Endodermal cell (in vitro differentiated cells): ENCODE measurements at places on chromosomes 5 and 9. TPM values are rescaled to one million over a fixed set of nuclear protein-coding genes. Genes with fewer than 3 reads are reported as not detected.
A peak's percentile ranks its signal among the peaks of the same experiment; 100 is the strongest.

GRCh38 chr9:109203761-109204360, 36.8 kb upstream of the FRRS1L start:
- peaks cover 4% of the 10 kb centered on the region for H3K4me1 ChIP-seq
- H3K27me3 ChIP-seq: no peaks in the 10 kb centered on the region
- H3K27ac ChIP-seq: no peak overlapping the region
- no peak for DNase-seq

GRCh38 chr9:88108779-88109178, 29.5 kb downstream of the SPATA31C2 start:
- H3K27me3 ChIP-seq: no peaks in the 10 kb centered on the region
- no peak overlapping the region for H3K27ac ChIP-seq
- H3K4me3 ChIP-seq: no peak overlapping the region
- H3K36me3 ChIP-seq: no peaks in the 10 kb centered on the region
- no peak for DNase-seq

DNA sequence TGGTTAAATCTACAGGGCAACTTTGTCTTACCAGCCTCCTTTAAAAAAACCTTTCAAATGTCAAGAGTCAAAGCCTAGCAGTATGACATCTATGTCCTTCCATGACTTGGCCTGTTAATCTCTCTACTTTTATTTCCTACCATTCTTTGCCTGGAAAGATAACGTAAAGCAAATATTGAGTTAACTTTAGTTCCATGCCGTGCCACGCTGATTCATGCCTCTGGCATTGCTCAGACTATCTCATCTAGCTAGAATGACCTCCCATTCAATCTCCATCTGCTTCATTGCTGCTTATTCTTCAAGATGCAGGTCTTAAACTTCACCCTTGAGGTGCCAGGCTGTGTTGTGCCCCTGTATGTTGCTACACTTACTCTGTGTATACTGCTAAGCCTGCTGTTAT, 729.8 kb downstream of the EFNA5 start:
- no peak overlapping the region for H3K4me3 ChIP-seq
- no peaks in the 10 kb centered on the region for H3K36me3 ChIP-seq
- no peaks in the 10 kb centered on the region for H3K27me3 ChIP-seq

DNA sequence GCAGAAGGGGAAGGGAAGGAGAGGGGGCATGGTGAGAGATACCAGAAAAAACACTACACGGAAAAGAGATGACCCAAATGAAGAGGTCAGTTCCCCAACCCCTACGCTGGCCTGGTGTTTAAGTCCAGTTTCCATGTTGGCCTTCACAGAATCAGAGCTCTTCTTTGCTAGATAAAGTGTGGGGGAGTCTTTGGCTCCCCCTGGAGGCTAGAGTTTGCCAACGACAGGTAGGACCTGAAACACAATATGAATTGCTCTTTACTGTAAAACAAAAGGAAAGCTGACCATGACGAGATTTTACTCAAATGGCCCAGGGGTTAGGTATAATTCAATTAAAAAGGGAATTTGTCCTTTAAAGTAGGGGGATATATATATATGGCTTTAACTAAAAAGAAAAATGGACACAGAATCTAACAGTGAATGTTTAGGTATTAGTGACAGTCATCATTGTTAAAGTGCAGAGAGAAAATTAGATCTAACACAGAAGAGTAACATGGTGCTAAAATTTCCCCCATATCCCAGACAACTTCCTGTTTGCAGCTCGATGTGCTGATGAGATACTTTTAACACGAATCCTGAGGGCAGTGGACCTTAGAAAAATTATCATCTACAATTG, 92.0 kb downstream of the SV2C start:
- no peaks in the 10 kb centered on the region for H3K36me3 ChIP-seq
- peak; percentile 89 for DNase-seq
- no peaks in the 10 kb centered on the region for H3K27me3 ChIP-seq
- H3K4me3 ChIP-seq: no peak overlapping the region
- H3K4me1 ChIP-seq: no peaks in the 10 kb centered on the region
- H3K27ac ChIP-seq: no peak overlapping the region

GRCh38 chr5:121019106-121019505, 555.0 kb downstream of the PRR16 start:
- H3K4me3 ChIP-seq: no peak overlapping the region
- no peak overlapping the region for H3K27ac ChIP-seq
- no peaks in the 10 kb centered on the region for H3K4me1 ChIP-seq
- H3K36me3 ChIP-seq: no peaks in the 10 kb centered on the region
- H3K27me3 ChIP-seq: no peaks in the 10 kb centered on the region
- no peak for DNase-seq

- H3K36me3 ChIP-seq: no peaks in the 10 kb centered on the region
- H3K4me3 ChIP-seq: no peak overlapping the region
- no peaks in the 10 kb centered on the region for H3K4me1 ChIP-seq
These were observed 36.6 kb upstream of the GABRP start for GRCh38 chr5:170746961-170747340.

- no peak for DNase-seq
- no peaks in the 10 kb centered on the region for H3K27me3 ChIP-seq
- no peaks in the 10 kb centered on the region for H3K4me1 ChIP-seq
- no peak overlapping the region for H3K27ac ChIP-seq
These were observed 43.5 kb downstream of the S100Z start for GRCh38 chr5:76893294-76893693.

DNA sequence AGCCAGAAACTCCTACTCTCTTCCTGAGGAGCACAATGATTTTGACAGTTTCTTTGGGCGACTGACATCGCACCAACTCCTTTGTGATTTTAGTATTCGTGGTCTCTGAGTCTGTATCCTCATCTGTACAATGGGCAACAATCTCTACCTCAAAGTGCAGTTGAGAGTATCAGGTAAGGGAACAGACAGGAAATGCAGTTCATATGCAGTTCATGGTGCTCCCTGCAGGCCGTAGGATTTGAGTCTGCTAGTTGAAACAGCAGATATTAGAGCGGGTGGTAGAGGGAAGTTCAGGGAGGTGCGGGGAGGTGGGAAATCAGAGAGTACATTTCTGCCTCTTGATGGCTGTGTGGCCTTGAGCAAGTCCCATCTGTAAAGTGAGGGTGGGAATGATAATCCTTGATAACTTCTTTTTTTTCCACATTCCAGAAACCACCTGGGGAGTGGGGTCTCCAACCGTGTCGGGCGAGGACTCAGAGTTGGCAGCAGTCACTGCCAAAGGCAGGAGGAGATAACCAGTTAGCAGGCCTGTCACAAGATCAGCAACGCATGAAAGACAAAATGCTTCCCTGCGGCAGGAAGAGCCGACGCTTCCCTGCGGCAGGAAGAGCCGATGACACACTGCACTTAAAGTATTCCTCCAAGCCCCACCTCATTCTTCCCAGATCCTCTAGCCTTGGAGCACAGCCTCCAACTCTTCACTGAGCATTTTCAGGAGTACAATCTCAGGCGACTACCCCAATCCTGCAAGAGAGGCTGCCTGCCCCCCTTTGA, 6.0 kb upstream of the NEK6 start:
- peak; percentile 52 for DNase-seq
- H3K36me3 ChIP-seq: no peaks in the 10 kb centered on the region
- H3K4me3 ChIP-seq: no peak overlapping the region

GRCh38 chr9:28770226-28770625, 1196.9 kb upstream of the C9orf72 start:
- no peak overlapping the region for H3K4me3 ChIP-seq
- no peak overlapping the region for H3K27ac ChIP-seq
- peaks cover 5% of the 10 kb centered on the region for H3K27me3 ChIP-seq
- no peaks in the 10 kb centered on the region for H3K36me3 ChIP-seq
- peaks cover 9% of the 10 kb centered on the region for H3K4me1 ChIP-seq

GRCh38 chr5:2901511-2901910, 150.0 kb upstream of the IRX2 start:
- no peak overlapping the region for H3K4me3 ChIP-seq
- no peaks in the 10 kb centered on the region for H3K36me3 ChIP-seq
- no peaks in the 10 kb centered on the region for H3K4me1 ChIP-seq
- no peak overlapping the region for H3K27ac ChIP-seq
- H3K27me3 ChIP-seq: no peaks in the 10 kb centered on the region
- DNase-seq: no peak

GRCh38 chr9:2291980-2292704, 277.0 kb downstream of the SMARCA2 start:
- no peak overlapping the region for H3K4me3 ChIP-seq
- peaks cover 7% of the 10 kb centered on the region for H3K4me1 ChIP-seq
- H3K27me3 ChIP-seq: no peaks in the 10 kb centered on the region
- H3K27ac ChIP-seq: no peak overlapping the region
- H3K36me3 ChIP-seq: no peaks in the 10 kb centered on the region

- H3K4me1 ChIP-seq: peaks cover 51% of the 10 kb centered on the region
- H3K36me3 ChIP-seq: peaks cover 54% of the 10 kb centered on the region
- H3K27me3 ChIP-seq: no peaks in the 10 kb centered on the region
These were observed 51.4 kb downstream of the ROR2 start for GRCh38 chr9:91898451-91899218.

GRCh38 chr5:20113931-20114330, 125.9 kb upstream of the CDH18 start:
- no peaks in the 10 kb centered on the region for H3K4me1 ChIP-seq
- H3K27me3 ChIP-seq: no peaks in the 10 kb centered on the region
- no peaks in the 10 kb centered on the region for H3K36me3 ChIP-seq
- no peak overlapping the region for H3K4me3 ChIP-seq

GRCh38 chr5:128687930-128688329, 149.9 kb upstream of the FBN2 start:
- H3K27me3 ChIP-seq: no peaks in the 10 kb centered on the region
- no peaks in the 10 kb centered on the region for H3K4me1 ChIP-seq
- H3K4me3 ChIP-seq: no peak overlapping the region
- DNase-seq: no peak
- no peaks in the 10 kb centered on the region for H3K36me3 ChIP-seq

DNA sequence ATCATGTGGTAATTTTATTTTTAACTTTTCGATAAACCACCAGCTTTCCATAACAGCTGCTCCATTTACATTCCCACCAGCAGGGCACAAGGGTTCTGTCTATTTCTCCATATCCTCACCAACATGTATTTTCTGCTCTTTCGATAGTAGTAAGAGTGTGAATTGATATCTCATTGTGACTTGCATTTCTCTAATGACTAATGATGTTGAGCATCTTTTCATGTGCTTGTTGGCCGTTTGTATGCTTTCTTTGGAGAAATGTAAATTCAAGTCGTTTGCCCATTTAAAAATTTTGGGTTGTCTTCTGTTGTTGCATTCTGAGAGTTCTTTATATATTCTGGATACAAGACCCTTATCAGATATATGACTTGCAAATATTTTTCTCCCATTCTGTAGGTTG, 45.9 kb downstream of the PSD2 start:
- H3K27ac ChIP-seq: no peak overlapping the region
- no peaks in the 10 kb centered on the region for H3K36me3 ChIP-seq
- no peak overlapping the region for H3K4me3 ChIP-seq

DNA sequence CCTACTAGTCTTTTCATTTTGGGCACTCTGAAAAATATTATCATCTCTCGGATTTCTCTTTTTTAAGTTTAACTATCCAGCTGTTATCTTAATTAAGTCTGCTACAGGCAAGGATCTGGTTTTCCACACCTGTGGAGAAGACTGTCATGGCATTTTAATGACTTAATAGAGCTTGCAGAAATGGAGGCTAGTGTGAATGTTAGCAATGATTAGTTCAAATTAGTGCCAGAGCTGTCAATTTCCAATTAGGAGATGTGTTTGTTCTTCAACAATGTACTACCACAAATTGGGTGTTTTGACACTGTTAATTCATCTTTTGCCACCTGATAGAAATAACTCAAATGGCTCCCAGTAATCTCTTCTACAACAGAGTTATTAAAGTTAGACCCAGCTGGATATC, 2023.0 kb upstream of the CDH9 start:
- H3K36me3 ChIP-seq: no peaks in the 10 kb centered on the region
- H3K27me3 ChIP-seq: no peaks in the 10 kb centered on the region
- no peak for DNase-seq
- no peaks in the 10 kb centered on the region for H3K4me1 ChIP-seq

DNA sequence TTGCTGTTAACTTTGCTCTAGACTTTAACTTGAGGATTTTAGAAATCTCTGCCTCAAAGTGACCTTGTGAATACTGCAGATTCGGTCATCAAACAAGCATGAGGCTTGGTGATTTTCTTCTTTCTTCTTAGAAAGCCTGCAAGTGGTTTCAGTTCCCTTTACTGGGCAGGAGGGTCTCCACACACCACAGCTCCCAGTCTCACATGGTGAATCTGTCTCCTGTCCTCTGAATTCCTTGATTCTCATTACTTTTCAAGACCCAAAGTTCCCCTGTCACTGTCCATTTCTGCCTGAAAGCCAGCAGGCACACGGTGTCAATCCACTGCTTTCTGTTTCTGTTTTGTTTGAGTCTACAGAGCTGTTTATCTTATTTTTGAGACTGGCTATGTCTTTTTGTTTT, 14.1 kb downstream of the HSPB3 start:
- peak overlapping the region; percentile 61 for H3K4me3 ChIP-seq
- no peak for DNase-seq
- H3K4me1 ChIP-seq: peaks cover 16% of the 10 kb centered on the region

DNA sequence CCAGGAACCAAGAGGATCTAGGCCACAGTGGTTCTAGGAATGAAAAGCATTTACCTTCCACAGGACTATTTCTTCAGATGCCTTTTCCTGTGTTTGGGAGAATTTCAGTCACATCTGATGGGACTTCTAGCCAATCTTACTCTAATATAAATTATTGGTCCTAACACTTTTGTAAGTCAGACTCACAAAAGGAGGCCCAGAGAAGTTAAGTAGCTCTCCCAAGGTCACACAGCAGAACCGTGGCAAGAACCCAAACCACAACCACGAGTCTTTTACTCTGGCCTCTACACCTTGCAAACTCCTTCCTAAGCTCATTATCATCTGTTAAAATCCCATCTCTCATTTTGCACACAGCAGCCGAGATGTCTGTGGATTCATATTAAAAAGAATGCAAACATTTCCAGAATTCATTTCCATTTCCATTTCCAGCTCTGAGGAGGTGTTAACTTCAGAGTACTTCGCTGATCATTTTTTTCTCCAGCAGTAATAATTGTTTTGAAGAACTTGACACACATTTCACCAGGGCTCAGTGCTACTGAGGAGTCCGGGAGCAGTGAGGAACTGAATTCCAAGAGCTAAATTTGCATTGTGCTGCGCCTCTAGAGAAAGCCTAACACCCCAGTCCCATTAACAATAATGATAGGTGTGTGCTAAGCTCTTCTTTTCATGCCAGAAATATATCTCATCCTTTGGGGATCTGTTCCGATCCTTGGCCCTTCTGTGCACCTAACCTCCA, 168.1 kb downstream of the SEMA6A start:
- H3K4me1 ChIP-seq: no peaks in the 10 kb centered on the region
- H3K4me3 ChIP-seq: no peak overlapping the region
- H3K36me3 ChIP-seq: no peaks in the 10 kb centered on the region
- DNase-seq: no peak

OCLN gene
- total RNA-seq: 117 and 124 TPM in 2 replicates

SLC9A3 gene
- 0.95 and 1.5 TPM in 2 replicates for total RNA-seq

ECSCR gene
- 0.70 TPM in 1 of 3 replicates, not detected in the others for total RNA-seq

KIAA1191 gene
- 125 and 135 TPM in 2 replicates for total RNA-seq

NMUR2 gene
- total RNA-seq: 0.11 TPM in 1 of 2 replicates, not detected in the other

ARAP3 gene
- 20.8 to 42.8 TPM (median 41.3 TPM) in 3 replicates for total RNA-seq

SIT1 gene
- 0.22 TPM in 1 of 2 replicates, not detected in the other for total RNA-seq
